T-helper 1 cell treated with Interleukin-12 subunit alpha and Interleukin-12 subunit beta and Interleukin-4 antibody, amounts not matched to agents 30 ng/mL and 1 ng/mL, for 36 hours (primary cell): ENCODE measurements at places on chromosomes 7 and 10. TPM values are rescaled to one million over a fixed set of nuclear protein-coding genes. Genes with fewer than 3 reads are reported as not detected.

Gene CCDC3
- 0.15 and 0.27 TPM in 2 replicates for total RNA-seq

Gene CASTOR2
- 3.2 TPM in 2 replicates for total RNA-seq

Gene KLF14
- not detected in 2 replicates for total RNA-seq

Gene LIPJ
- total RNA-seq, result 0.10 TPM in 1 of 2 replicates, not detected in the other

Gene GALNT11
- 16.7 and 19.8 TPM in 2 replicates for total RNA-seq

Gene ADAMTS14
- total RNA-seq, result 0.07 and 0.15 TPM in 2 replicates

Gene CTTNBP2
- total RNA-seq, result not detected in 2 replicates

Gene SNX8
- total RNA-seq, result 34.6 and 35.5 TPM in 2 replicates
